ENCODE measurements at places on chromosomes 5 and 9.

DNA sequence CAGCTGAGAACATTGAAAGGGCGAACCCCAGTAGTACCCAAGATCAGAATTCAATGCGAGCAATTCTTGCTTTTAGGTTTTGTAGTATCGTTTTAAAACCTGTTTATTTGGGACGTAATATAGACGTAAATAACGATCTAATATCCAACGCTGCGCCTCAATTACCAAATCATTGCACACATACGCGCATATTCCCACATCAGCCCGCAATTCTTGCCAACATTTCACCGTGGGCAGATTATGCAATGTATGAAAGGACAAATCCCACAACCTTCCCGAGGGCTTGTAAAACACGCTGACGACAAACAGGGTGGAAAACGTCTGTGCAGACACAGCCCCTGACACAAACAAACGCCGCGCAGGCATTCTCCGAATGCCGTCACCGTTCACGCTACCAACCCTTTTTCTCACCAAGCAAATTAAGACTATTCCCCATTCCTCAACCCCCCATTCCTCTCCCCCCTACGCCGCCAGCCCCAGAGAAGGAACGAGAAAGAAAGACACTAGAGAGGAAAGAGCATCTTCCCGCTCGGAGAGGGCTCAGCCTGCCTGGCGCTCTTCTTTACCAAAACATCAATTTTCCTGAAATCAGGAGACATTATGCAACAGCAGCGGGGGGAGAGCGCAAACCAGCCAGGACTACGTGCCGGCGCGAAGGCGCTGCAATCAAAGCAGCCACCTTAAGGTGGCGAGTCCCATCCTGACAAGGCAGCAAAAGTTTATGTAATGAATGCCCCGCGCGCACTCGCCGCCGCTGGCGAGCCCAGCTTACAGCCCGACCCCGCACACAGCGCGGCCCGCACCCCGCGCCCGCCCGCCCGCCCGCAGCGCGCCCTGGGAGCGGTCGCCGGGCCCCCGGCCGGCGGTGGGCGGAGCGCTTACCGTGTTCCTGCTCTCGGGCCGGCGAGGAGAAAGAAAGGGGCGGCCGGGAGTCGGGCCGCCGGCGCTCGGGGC, 597 bp downstream of the NFIL3 start:
- DNase-seq, result no peak

DNA sequence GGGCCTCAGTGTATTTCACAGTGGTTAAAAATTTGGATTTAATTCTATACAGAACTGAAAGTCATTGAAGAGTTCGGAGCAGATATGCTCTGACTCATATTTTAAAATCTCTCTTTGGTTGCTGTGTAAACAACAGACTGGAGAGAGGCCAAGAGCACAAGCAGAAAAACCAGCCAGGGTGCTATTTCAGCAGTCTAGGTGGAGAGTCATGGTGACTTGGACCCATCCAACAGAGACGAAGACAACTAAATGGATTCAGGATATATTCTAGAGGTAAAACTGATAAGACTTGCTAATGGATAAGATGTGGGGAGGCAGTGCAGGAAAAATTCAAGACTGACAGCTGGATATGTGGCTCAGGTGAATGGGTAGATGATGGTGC, 168.9 kb downstream of the MAPKAP1 start:
- peak; percentile 49 for DNase-seq

DNA sequence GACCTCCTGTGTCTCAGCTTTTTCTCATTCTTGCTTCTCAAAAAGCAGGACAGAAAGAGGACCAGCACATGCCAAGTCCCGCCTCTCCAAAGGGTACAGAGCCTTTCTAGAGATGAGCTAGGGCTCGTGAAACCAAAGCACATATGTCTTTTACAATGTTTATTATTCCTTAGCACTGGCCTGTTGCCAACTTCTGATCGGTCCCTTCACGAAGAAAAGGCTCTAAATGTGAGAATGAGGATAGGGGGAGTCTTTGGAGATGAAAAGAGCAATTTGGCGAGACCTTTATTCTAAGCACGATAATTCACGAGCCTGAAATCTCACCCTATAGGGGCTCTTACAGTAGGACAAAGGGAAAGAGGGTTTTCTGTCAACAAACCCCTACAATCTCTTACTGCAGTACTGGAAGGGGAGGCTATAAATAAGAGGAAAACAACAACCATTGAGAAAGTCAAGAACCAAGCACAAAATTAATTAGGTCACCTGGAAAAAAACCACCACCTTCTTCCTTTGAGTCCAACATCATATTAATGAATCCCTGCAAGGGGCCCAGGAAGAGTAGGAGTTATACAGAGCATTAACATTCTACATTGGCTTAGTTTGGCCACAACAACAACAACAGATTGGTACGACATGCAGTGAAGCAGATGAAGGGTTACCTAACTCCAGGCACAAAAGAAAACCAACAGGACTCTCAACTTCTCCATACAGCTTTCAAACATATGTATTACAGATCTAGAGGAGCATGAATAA, 309.5 kb downstream of the PDE4D start:
- peak; percentile 60 for DNase-seq

- no peak for DNase-seq
Observed at GRCh38 chr5:16137177-16137576, 42.4 kb downstream of the MARCHF11 start.

DNA sequence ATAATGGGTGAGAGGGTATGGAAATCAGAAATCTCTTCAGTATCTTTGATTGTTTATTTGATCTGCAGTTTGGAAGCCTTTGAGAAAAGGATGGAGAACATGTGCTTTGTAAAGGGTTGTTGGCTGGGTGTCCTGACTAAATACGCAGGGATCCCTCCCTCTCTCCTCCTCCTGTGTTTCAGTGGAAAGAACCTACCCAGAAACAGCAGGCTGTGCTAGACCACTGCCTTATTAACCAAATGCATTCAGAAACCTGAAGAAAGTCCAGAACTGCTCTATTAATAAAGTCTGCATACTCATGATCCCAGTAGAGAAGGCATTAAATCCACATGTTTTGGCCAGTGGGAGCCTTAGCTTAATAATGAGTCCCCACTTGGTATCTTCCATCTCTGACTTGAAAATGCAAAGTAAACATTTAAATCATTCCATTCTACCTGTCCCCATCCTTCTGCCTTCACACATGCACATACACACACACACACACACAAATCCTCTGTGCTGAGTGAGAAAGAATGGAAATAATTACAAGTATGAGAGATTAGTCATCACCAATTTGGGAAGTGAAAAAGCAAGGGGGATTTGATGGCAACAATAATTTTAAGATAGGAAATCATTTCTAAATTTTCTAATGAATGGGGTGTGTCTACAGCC, 10.0 kb upstream of the LECT2 start:
- DNase-seq, result no peak

- no peak for DNase-seq
Observed at GRCh38 chr9:78609450-78609849, 312.5 kb downstream of the PSAT1 start.

- DNase-seq, result no peak
Observed at GRCh38 chr5:51731421-51732029, 348.3 kb downstream of the ISL1 start.

DNA sequence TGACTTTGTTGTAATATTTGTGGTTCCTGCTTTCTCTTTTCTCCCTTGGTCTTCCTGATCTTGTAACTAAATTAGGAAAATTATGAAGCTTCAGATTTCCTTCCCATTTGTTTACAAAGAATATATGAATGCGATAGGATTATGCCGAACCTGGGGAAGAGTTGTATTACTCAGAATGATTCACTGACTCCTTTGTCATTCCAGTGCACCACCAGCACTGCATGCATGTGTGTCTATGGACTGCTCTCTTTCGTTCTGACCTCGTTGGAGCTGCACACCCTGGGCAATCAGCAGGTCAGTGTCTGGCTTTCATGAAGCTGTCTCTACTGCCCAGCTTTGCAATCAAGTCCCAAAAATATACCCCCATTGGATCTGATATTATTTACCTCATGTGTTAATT, 25.5 kb downstream of the NUP188 start:
- DNase-seq, result no peak

DNA sequence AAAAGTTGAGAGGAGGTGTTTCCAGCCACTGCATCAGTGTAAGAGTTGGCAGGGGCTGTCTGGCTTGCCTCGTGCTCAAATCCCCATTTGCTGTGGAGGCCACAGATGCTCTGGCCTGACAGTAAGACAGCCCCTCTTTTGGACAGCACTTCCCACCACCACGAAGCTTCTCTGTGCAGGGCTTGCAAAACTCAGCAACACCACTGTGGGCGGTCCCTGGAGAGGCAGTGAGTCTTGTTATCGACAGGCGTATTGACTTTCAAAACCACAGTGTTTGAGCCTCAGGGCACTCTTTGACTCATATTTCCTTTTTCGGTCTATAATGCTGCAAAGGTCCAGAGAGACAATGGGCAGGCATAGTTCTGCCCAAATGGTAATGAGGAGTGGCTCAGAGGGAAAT, 539.5 kb downstream of the EBF1 start:
- DNase-seq, result no peak

- no peak for DNase-seq
Observed at GRCh38 chr5:3878267-3878666, 282.6 kb downstream of the IRX1 start.

DNA sequence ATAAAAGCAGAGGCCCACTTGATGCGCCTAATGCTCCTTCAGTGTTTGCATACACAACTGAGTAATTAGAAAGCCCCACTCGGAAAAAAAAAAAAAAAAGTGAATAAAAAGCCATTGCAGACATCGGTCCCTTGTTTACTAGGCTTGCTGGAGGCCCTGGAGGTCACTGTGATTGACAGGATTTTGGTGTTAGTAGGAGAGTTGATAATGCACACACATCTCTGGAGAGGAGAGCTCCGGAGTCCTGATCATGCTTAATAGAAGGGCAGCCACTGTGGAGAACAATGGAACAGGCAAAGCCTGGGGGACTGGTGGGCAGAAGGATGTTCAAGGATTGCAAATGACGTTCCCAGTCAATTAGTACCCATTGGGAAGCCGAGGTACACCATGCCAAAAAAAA, 152.5 kb downstream of the EFNA5 start:
- no peak for DNase-seq

- DNase-seq, result no peak
Observed at GRCh38 chr9:4126184-4126865, 173.5 kb downstream of the GLIS3 start.

DNA sequence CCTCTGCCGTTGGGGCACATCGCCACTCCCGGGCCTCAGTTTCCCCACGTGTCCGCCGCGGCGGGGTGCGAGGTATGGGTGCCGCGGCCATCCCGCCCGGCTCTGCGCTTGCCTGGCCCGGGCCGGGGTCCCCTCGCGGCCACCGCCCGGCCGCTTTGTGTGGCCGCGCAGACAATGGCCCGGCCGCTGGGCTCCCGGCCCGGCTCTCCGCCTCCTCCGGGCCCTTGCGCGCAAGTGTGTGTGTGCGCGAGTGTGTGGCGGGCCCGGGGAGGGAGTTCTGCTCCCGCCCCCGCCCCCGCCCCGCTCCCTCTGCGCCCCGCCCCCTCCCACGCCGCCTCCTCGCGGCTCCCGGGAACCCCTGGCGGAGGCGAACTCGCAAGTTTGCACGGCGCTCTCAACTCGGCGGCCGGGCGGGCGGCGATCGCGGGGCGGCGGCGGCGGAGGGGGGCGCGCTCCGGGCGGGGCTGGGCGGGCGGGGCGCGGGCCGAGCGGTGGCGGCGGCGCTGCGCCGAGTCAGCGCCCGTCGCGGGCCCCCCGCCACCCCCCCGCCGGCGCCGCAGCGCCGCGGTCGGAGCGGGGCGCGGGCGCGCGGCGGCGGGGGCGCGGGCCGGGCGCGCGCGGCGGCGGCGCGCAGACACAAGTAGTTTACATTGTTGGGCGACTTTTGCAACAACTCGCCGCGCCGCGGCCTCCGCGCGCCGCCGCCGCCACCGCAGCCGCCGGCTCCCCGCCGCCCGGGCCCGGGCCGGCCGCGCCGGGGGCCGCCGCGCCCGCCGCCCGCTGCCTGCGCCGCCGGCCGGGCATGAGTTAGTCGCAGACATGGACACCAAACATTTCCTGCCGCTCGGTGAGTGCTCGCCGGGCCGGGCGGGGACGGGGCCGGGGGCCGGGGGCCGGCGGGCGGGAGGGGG, at the start of gene RXRA:
TSS of gene RXRA (plus strand) at position 643 of the 911 bp plus-strand sequence. CDS start at position 820, 177 bp downstream.
- no peak for DNase-seq

DNA sequence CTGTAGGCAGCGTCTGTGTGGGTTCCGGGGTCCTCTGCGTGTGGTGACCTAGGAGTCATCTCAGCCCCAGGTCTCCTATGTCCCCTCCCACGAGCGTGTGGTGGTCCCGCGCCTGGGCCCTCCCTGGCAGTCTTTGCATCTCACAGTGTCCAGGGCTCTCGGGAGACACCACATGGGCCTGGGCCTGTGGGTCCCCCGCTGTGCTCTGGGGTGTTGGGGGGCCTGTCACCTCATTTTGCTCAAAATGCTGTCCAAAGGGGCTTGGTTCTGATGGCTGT, 27.1 kb downstream of the CEP72 start:
- no peak for DNase-seq

- no peak for DNase-seq
Observed at GRCh38 chr5:140114341-140115185, 654 bp downstream of the PURA start.

DNA sequence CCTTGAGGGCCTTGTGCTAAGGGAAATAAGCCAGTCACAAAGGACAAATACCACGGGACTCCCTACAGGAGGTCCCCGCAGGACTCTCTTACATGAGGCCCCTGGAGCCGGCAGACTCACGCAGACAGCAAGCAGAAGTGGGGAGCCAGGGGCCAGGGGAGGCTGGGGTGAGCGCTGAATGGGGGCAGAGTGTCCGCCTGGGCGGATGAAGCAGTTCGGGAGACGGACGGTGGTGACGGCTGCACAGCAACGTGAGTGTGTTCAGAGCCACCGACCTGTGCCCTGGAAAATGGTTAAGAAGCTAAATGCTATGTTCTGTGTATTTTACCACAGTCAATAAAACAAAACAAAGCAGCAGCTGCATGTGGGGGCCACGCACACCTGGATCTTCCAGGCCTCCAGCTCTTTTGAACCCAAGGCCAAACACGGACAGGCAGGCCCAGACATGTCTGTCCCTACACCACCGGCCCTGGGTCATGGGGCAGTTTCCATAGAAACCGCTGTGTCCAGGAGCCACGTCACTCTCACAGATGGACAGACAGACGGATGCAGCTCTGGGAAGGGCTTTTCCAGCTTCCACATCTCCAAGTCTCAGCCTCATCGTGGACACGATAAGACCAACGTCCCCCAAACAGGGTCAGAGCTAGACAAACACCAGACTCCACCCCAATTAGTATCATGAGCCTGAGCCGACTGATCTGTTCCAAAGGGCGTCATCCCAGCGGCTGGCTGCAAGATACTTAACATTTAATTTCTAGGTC, 103.9 kb downstream of the VAV2 start:
- no peak for DNase-seq

DNA sequence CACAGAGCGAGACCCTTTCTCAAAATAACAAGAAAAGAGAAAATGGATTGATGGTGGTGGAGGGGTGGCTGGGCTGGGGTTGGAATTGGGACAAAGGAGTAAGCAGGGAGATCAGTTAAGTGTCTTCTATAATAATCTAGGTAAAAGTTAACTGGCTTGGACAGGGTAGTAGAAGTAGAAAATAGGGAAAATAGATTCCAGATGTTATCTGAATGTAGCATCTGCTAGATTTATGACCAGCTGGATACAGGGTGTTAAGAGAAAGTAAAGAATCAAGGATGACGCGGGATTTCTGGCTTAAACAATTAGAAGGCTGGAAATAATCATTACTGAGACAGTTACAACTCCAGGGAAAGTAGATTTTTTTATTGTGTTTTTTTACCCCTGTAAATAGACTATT, 13.0 kb downstream of the PPP6C start:
- DNase-seq, result no peak
